ENCODE measurements at places on chromosomes 11 and 22.

DNA sequence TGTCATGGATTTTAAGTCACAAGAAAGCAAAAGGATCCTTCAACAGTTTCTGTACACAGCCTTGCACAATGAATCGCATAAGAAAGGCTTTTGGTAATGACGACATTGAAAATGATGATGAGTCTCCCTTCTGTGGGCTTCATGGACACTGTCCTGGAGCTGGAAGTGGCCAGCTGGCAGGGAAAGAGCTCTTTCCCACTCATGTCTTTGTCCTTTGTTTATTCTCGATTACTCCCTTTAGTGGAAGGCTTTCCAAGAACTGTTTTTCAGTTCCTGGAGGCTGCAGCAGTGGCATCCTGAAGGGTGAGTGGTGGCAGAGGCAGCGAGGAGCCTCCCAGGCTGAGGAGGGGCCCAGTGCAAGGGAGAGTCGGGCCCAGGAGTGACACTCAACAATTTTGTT, 505.2 kb downstream of the NTM start:
- DNase-seq: no peak

DNA sequence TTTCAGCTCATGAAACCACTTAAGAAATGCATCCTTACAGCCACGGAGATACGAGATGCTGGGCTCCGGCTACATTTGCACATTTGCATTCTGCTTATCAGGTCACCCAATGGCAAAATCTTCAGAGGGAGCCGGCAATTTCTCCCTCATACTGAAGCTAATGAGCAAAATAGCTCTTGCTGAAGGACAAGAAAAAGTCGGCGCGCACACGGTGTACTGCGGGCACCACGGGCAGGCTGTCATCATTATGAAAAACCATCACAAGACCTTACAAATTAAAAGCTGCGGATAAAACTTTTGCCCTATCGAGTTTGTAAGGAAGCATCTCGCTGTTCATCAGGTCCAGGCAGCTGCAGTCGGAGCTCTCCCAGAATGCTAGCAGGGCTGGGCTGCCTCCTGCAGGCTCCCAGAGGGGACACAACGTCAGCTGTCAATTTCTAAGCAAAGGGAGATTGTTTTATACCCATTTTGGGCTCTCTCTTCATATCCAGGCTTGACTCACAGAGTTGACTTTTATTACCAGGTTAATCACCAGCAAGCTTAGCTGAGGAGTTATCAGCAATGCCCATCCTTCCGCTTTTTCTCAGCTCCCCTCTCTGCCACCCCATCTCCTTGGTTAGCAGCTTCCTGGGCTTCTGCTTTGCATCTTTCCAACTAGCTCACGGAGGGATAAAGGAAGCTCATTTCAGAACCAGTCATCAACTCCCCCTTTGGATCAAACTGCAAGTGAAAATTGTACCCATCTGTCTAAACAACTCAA, 375.1 kb downstream of the OPCML start:
- DNase-seq: no peak

GRCh38 chr11:1040428-1041148, 4.1 kb upstream of the MUC6 start:
- peak; percentile 91 for DNase-seq

DNA sequence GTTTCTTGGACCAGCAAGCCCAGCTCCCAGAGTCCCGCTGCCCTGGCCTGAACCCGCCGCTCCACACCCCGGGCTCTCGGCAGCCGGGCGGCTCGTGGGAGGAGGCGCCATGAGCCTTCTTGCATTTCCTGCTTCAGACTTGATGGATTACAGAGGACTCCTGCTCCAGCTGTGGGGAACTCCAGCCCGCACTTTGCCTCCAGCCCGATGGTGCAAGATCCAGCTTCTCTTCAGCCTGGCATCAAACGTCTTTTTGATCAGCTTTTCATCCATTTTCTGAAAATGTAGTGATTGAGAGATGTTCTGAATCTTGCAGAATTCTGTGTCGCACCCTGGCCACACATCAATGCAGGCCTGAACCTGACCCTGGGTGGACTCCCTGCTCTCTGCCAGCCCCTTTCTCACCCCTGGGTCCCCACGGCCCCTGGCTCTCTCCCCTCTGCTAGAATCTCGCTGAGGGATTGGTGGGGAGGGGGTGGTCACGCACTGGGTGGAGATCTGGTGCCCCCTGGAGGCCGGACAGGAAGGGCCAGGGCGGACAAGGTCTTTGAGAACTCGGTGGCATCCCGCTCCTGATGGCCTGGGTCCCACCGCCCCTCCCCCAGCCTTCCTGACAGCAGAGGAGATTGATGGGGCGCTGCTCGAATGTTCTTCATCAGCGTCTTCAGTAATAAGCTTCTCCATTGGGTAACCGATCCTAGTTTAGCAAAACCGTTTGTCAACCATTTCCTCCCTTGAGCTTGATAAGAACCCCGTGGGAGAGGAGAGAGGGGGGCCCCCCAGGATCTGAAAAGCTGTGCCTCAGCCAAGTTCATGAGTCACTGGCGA, 12.1 kb upstream of the NFAM1 start:
- peak; percentile 70 for DNase-seq

DNA sequence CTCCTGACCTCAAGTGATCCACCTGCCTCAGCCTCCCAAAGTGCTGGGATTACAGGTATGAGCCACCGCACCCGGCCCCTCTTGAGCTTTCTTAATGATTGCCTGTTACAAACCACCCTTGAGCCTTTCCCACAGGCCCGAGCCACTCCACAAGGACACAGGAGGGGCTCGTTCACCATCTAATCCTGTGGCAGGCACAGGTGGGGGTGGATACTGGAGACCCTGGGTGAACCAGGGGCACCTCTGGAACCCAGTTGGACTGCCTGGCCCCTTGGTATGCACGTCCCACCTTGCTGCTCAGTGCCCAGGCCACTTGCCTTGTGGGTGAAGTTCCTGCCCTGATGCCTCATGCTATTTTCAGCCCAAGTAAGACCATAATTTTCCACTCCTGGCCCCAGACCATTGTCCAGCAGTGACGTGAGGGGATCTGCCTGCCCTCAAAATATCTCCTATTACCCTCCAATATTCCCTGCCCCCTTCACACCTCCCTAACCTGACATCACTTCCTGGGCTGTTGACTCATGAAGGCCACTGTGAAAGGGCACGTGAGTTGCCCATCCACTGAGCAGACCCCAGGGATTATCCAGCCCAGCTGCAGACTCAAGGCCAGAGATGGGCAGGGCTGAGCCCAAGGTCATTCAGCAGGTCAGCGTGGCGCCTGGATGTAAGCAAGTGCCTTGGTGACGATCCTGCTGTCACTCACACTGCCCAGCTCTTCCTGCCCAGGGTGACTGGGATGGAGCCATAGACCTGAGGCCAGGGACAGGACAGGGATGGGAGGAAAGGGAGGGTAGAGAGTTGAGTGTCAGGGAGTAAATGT, 19.6 kb downstream of the P2RY2 start:
- DNase-seq: no peak

DNA sequence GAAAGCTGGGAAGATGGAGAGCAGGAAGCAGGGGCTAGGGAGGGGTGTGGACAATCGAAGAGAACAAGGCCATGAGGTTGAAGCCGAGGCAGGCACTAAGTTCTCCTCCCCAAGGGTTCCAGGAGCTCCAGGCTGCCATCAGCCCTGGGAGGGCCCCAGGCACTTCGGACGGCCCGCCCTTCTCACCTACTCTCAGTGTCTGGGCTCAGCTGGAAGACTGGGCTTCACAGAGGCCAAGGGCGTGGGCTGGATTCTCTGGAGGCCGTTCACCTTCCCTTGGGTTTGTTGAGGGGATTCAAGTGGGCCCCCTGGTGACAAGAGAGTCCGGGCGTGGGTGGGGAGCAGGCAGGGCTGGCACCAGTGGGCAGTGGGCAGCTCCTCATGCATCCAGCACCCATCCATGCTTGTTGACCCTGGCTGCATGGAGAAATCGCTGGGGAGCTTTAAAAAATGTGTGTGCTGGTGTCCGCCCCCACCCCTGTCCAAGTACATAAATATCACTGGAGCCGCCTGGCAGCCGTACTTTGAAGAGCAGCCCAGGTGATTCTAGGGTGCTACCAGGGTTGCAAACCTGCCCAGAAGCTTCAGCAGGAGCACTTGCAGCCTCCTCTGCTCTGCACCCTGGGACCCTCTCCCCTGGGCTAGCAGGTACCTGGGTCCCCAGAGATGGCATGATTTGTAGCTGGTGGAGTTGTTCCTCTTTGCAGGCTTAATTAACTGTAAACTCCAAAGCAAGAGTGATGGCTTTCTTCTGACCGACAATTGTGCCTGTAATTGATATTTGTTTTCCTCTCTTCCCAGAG, 74.3 kb downstream of the RTL6 start:
- no peak for DNase-seq

- peak; percentile 87 for DNase-seq
Measured at GRCh38 chr22:23838681-23839468, at the start of gene DERL3. TSS of gene DERL3 (minus strand) at chr22:23839006. CDS start at chr22:23838987, 19 bp downstream.
